SK-N-SH treated with all-trans-retinoic acid at 6 μM for 48 hours (cell line): ENCODE measurements at places on chromosomes 7 and 10.

DNA sequence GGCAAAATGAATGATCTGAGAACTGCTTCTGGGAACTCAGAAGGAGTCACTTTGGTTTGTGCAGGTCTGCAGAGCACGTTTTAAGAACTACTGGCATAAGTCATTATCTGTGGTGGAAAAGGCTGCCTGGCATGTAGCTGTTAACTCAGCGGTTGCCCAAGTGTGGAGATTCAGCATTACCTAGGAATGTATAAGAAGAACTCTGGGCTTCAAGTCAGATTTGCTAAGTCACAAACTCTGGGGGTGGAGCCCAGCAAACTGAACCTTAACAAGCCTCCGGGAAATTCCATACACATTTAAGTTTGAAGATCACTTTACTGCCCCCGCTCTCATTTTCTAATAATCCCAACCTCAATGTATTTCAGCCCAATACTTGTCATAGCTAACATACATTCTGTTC, 31.1 kb downstream of the PLXDC2 start:
- peak; percentile 70 for ATAC-seq

DNA sequence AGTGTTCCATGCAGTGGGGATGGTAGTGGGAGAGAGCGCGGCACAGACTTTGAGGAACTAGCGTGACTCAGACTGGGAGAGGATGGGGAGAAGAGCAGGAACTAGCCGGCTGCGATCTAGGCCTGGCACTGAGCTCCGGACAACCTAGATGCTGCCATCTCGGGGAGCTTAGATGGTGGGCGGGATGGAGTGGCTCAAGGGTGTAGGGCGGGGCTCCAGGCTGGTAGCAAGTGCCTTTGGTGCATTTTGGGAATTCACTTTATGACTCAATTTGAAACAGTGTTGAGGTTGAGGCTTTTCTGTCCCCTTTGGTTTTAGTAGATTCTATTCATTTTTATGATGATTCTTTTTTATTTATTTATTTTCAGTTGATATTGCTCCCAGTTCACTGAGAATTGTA, 185.3 kb upstream of the GPR26 start:
- no peak for ATAC-seq

GRCh38 chr10:101230183-101230917, 1.1 kb upstream of the LBX1 start:
- peak; percentile 5; the same call in 1 of the 3 replicates for ATAC-seq

GRCh38 chr7:95824616-95825015, 52.3 kb downstream of the DYNC1I1 start:
- ATAC-seq: no peak

- ATAC-seq: peak; percentile 62
Observed at GRCh38 chr10:58920655-58921003, 255.8 kb upstream of the PHYHIPL start.

DNA sequence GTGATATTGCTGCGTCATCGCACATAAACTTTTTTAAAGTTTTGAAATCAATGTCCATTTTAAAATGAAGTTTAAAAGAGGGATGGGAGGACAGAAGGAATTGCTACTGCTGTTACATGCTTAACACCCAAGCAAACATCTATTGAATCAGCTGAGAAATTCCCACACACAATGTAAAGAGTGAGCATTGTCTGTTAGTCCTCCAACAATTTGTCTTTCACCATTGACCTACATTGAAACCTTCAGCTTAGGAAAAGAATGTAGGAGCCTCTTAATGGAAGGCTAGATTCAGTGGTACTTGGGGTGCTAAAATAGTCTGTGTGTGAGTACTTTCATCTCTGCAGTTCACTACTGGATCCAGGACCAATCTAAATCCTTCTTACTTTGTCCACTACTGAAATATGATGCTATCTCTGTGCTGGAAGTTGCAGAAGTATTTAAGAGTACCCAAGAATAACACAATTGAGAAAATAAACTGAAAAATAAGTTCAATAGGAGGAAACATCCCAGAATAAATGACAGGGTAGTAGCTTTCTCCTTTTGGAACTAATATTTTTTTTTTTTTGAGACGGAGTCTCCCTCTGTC, 23.8 kb upstream of the FBXW4 start:
- no peak for ATAC-seq

GRCh38 chr7:70707823-70708243, 424.1 kb upstream of the GALNT17 start:
- ATAC-seq: no peak

- ATAC-seq: peak; percentile 46
Observed at GRCh38 chr10:77637532-77638320, at the start of gene KCNMA1. TSS of gene KCNMA1 (minus strand) at chr10:77637808.
